ENCODE measurements at places on chromosomes 12 and 14.

DNA sequence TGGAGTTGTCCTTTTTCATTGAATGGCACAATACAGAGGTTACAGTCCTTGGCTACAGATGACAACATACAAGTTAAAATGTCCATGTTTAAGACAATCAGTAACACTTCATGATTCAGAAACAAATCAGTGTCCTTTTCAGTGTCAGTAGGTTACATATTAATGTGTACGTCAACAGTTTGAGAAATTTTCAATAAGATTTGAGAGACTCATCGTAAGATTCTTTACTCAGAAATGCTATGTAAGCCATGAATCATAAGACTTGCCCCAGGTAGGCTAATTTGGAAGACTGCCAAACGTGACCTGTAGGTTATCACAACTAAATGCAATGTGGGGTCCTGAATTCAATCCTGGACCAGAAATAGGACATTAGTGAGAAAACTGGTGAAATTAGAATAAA lies 3.5 kb downstream of the RDH12 start:
- no peak for DNase-seq

DNA sequence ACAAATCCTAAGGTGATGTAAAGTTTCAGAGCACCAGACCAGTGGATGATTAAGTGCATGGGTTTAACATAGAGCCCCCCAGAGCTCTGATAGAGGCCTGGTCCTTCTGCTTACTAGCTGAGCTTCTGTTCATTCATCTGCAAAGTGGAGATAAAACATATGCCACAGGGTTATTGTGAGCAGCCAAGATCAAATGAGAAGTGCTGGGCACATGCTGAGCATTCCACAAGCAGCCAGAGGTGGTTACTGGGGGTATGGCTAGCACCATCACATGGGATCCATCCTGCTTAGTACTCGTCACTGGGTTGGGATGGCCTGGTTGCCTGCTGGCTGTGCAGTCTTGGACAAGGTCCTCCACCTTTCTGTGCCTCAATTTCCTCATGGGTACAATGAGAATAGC lies 18.0 kb upstream of the SMUG1 start:
- DNase-seq, result no peak

DNA sequence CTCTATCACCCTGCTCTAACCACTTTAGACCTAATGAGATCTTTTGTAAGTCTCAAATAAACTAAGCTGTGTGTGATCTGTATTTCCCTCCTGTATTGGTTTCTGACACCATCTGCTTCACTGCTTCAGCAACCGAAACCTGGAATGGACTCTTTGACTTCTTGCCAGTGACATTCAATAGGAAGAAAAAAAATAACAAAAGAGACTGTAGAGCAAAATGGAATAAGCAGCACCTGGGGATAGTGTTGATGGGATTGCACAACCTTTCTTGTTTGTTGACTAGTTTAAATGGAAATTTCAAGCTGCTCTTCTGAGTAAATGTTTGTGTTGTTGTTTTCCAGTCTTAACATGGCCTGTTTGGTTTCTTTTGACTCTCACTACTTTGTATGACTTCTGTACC lies 888.6 kb upstream of the SEL1L start:
- no peak for DNase-seq

DNA sequence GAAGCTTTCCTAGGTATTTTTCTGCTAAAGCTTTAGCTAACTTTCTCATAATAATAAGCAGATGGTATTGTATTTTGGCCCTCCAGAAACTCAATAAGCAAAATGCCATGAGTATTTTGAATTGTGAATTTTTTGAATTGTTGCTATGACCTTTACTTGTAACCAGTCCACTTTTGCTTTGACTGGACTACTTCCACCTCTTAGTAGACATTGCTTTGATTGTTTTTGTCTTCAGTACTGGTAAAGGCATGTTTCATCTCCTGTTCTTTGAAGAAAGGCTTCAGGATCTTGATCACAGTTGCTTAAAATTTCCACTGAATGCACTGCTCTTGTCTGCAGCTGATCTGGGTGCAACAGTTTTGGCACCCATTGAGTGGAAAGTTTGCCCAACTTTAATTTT lies 102.3 kb downstream of the TRMT5 start:
- no peak for DNase-seq

DNA sequence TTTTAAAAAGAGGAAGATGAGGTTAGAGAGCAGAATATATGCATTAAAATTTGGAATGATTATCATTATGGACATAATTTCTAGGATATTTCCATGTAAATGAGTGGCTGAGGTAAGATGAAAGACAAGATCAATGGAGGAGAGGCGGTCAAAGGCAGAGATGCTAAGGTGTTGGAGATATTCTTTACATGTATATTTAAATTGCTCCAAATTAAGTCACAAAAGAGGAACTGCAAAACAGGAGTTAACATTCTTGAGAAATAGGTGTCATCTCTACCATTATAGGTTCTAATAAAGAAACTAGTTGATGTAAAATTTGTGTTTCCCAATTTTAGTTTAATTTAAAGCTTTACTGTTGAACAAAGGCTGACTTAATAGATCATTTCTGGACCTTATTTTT lies 268.5 kb upstream of the PPFIA2 start:
- no peak for DNase-seq

GRCh38 chr12:116277467-116278278 lies at the start of gene MED13L:
Gene MED13L (minus strand): TSS chr12:116277693. CDS start chr12:116277131, 562 bp downstream.
- DNase-seq, result peak; percentile 88

GRCh38 chr12:127143020-127143419 lies 1124.0 kb upstream of the TMEM132C start:
- no peak for DNase-seq

DNA sequence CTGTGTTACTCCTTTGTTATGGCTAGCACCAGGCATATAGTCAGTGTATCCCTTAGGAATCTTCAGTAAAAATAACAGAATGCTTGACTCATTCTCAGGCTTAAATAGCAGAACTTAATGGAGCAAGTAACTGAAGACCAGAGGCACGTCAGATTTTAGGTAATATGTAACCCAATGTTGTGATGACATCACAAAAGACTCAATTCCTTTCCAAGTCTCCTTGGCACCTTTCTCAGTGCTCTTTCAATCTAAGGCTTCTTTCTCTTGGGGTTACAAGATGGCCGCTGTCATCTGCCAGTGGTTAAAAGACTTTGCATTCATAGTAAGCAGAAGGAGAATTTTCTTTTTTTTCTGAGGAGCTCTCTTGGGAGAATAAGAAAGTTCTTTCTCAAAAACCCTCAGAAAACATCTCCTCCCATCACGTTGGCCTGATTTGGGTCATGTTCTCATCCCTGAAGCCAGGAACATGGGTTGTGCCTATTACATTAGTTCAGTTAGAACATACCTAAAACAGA lies 33.4 kb upstream of the DCN start:
- DNase-seq, result peak; percentile 48

GRCh38 chr14:64217834-64218233 lies 76.3 kb downstream of the ESR2 start:
- no peak for DNase-seq
